ENCODE measurements at places on chromosomes 3 and 15.

DNA sequence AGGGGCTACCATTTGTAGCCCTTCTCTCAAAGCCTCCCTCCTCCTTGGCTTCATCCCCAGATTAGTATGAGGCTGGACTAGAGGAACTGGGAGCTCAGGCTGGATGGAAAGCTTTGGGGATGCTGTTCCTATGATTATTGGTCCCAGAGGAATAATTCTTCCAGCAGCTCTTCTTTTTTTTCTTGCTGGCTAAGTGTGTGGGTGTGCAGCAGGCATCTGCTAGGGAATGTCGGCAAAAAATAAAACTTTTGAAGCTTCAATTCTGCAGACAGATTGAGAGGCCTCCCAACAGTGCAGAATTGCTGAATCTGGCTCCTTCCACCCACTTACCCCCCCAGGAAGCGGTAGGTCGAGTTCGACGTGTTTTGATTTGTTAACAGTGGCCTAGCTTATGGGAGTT, 138.5 kb upstream of the ANKRD28 start:
- no peak for DNase-seq

GRCh38 chr15:101486696-101487459, 2.6 kb downstream of the PCSK6 start:
- DNase-seq = no peak

DNA sequence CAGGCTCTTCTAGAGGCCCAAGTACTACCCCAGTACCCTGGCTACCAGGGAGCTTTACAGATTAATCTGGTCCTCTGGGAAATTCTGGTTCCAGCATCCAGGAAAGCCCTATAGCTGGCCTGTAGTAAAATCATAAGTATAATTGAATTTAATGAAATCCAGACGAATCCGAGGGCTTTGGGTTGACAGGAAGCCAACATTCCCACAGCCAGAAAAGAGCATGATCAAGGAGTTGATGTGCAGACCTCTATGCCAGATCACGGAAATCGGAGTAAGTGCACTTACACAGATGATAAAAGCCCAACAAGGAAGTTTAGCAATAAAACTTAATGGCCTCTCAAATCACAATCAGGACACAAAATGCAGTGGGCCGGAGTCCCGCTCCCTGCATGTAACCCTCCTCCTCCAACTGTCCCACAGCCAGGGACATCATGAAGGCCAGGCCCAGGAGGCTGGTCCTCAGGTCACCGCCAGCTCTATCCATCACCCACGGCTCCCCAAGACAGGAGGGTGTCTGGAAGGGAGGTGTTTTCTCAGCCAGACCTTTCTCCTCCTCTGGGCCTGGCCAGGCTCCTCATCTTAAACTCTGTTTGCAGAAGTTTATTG, 62.8 kb upstream of the SEC22A start:
- DNase-seq = no peak

- peak; percentile 44 for DNase-seq
These were observed 17.4 kb upstream of the TRMT10C start for GRCh38 chr3:101544161-101544850.

DNA sequence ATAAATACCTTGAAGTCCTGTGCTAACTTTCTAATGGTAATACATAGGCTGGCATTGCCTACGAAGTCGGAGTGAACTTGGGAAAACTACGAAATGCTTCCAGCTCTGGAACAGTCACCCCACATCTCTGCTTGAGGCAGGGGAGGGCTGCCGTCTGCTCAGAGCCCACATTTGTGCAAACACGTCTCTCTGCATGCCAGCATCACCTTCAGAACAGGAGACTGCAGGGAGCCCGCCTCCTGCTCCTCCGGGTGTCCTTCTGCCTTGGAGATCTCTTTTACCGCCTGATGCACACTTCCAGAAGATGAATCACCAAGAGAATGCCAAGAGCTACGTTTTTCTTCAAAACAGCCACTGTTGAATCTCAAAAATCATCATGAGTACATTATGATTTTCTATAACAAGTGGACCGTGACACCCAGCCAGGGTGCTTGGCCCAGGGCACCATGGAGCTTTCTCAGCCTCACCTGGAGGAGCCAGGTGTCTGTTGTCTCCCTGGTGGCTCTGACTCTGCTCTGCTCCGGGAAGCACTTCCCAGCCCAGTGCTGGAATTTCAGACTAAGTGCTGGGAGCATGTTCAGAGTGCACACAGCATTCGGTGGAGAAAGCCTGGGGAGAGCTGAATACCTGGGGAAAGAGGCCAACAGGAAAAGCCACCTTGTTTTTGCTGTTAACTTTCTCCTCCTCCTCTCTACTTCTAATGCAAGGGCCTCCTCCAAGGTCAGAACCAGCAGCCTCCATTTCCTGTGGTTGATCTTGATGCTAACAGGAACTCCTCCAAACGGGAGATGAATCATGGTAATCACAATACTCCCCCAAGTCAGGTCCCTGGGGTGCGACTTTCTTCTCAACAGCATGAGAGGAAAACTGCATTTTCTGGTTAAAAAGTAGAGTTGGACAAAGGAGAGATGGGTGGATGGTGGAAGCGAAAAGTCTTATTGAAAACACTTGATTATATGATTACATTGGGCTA, 467.7 kb downstream of the GABRG3 start:
- no peak for DNase-seq

GRCh38 chr3:177894081-177894728, 642.0 kb upstream of the KCNMB2 start:
- no peak for DNase-seq

GRCh38 chr3:126541628-126542339, 16.9 kb downstream of the C3orf22 start:
- no peak for DNase-seq

DNA sequence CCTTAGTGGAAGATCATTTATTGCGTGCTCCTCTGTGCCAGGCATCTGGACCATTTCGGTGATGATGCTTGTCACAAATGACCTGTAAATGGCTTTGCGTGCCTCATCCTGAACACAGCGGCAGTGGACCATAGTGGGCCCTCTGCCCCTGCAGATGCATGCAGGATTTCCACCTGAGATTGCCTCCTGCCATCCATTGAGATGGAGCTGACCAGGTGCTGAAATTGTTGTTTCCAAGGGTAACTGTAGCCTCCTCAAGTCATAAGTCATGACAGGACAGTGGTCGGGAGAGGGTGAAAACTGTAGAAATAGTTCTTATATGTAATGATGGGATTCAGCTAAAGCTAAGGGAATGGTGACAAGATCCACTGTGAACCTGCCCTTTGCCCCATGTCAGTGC, 35.5 kb downstream of the CLSTN2 start:
- no peak for DNase-seq

DNA sequence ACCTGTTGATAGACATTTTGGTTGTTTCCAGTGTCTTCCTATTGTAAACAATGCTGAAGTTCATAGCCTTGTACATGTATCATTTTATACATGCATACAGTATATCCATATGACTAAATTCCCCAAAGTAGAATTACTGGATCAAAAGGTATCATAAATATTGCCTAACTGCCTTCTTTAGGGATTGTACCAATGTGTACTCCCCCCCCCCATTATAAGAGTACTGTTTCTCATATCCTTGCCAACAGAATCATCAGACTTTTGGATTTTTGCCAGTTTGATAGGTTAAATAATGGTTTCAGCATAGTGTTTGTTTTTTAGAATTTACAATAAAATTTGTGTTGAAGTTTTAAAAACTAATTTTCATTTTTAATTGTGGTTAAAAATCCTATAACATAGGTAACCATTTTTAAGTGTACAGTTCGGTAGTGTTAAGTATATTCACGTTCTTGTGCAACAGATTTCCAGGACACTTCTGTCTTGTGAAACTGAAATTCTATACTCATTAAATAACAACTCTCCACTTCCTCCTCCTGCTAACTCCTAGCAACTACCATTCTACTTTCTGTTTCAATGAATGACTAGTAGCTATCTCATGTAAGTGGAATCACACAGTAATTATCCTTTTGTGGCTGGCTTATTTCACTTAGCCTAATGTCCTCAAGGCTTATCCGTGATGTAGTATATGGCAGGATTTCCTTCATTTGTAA, 30.8 kb upstream of the MAP3K13 start:
- no peak for DNase-seq

GRCh38 chr15:33022629-33023028, 171.9 kb downstream of the FMN1 start:
- DNase-seq = peak; percentile 39

DNA sequence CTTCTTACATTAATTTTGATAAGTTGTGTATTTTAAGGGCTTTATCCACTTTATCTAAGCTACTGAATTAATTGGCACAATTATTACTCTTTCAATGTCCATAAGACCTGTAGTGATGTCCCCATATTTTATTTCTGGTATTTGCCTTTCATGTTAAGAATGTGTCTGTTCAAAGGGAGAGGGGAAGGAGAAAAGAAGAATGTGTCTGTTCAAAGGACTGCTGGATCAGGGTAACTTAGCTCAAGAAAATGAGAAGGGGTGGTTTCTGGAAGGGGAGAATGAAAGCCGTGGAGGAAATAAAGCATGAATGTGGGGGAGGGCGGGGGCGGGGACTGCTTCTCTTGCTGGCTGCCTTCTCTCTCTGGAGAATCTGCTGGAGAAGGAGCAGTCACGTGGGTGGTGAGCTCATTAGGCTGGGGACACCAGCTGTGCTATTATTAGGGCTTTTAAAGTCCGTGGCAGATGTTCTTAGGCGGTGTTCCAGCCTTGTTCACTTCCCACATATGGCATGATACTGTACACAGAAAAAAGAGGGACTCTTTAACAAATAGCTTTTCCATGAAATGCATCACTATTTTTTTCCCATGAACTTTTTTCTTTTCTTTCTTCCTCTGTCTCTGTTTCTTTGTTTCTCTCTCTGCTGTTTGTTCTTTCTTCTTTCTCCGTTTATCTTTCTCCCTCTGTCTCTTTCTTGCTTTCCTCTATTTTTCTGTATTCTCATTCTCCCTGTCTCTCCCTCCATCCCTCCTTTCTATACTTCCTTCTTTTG, 63.7 kb upstream of the ULK4 start:
- DNase-seq = peak; percentile 91

GRCh38 chr3:124246949-124247348, 255.0 kb upstream of the ROPN1 start:
- no peak for DNase-seq

DNA sequence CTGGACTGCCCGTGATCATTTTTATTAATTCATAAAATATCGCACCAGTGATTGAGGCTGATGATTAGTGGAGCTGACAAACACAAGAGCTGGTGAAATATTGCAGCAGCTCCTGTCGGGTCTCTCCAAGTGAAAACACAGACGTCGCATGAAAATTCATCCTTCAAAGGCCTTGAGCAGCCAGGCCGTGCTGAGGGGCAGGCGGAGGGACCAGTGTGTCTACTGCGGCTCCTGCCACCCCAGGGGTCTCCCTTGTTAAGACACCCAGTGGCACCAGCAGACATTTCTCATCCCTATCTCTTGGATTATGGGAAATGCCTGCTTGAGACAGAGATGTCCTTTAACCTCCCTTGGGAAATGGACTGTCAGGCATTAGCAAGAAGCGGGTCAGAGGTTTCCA, 289.4 kb upstream of the TLE3 start:
- no peak for DNase-seq

GRCh38 chr3:136783708-136784191, 31.6 kb upstream of the STAG1 start:
- DNase-seq = no peak

DNA sequence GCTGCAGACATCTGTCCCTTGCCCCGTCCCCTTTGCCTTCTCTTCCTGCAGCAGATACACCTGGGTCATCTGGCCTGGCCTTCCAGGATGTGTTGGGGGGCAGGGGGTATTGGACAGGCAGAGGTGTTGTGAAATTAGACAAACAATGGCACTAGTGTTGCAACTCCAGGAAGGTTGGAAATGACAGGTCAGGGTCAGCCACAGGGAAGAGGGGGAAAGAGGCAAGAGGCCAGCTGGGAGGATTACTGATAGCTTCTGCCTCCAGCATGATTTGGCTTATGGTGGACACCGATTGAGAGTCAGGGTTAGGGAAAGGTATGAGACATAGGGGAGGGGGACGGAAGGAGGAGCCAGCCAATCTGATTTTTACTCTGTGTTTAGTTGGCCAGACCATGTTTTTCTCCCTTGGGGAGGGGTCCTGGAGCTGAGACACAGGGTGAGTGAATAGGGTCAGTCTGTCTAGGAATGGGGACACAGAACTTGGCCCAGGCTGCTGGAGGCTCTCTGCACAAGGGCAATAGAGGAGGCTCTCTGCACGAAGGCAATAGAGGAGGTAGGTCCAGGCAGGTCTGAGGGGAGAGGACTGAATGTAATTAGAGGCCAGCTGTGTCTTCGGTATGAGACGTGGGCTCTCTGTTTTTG, 3.4 kb upstream of the ATP2B2 start:
- DNase-seq = no peak

DNA sequence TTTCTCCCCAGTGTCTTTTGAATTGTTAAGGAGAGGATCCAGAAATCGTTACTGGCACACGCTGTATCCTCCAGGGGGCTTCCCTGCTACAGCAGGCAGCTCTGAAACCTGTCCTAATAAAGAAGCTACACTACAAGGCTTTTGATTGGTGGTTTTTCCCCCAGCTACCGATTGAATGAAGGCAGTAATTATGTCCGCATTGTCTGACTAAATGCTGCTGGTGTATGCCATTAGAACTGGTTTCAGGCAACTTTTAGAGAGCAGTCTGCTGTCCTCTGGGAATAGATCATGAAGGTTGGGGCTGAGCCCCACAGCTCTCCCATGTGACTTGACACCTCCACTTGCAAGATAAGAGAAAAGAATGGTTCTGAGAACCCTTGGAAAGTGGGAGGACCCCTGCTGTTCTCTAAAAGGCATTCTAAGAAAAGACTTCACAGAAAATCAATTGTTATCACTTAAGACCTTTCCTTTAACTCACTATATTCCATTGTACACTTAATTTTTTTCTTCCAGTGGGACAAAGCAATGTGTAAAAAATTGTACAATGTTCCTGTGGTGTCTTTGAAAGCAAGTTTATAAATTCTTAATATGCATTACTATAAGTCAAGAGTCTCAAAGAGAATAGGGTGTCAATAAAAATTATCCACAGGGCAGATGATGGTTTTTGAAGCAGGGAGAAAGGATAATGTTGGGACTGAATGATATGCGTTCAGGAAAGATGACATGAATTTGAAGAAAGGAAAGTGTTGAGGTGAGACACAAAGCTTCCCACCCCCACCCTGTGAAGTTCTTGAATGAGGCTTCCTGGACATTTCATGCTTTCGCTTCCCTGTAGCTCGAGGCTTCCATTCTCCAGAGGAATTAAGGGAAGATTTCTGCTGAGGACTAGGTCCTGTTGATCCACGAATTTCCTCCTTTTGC, 53.0 kb upstream of the DAZL start:
- no peak for DNase-seq

DNA sequence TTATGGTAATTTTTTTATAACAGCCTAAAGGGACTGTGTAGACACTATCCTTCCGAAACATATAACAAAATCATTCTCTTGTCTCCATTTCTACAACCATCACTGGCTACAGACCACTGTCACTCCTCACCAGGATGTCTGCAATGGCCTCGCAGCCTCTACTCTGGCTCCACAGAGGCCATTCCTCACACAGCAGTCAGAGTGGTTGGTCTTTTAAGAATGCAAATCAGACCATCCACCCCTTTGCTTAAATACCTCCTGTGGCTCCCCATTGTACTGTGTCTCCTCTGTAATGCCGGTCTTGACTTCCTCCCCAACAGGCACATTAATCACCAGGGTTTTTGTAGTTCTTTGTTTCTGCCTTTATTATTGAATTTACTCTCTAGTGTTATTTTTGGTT, 344.8 kb downstream of the ERC2 start:
- DNase-seq = no peak

- no peak for DNase-seq
These were observed 3.9 kb downstream of the SLC6A1 start for GRCh38 chr3:10996345-10997013.

GRCh38 chr15:39581793-39582285, 960 bp downstream of the THBS1 start:
- peak; percentile 52 for DNase-seq
